Esophagus muscularis mucosa (tissue), 4 donors: ENCODE measurements at places on chromosomes 7 and 10. TPM values are rescaled to one million over a fixed set of nuclear protein-coding genes. Genes with fewer than 3 reads are reported as not detected.

DNA sequence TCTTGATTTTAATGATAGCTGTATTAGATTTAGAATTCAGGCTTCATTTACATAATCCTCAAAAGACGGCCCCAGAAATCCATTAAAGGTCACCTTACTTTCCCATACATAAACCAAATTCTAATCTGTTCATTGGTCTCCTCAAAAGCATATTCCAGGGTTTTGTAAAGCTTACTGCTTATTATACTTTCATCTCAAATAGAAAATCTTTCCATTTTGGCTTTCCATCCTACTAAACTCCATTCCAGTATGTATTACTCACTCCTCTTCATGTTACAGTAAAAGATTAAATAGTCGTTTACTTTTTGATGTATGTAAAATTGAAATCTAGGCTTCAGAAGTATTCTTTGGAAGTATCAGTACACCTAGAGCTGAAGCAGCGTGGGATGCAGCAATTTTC is 143.5 kb upstream of the LRRN3 start:
- no peak for DNase-seq
- H3K27ac ChIP-seq = no peak overlapping the region
- no peaks in the 10 kb centered on the region for H3K36me3 ChIP-seq
- H3K4me3 ChIP-seq = no peak overlapping the region
- H3K27me3 ChIP-seq = no peaks in the 10 kb centered on the region

DNA sequence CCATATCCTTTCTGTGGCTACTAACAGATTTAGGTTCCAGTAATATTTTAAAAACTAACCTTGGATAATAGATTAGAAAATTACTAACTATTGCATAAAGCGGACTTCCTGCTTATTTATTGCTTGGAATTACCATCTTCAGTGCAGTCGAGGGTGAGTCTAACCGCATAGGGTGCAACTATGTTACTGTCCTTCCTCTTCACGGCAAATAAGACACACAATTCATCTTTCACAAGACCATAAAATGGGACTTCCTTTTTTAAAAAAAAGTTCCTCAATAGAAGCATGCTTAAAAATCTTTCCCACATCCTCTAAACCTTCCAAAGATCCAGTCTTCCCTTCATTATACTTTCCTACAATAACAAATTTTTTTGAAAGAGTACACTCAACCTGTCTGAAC is 2.1 kb downstream of the SLC25A40 start:
- peaks cover 29% of the 10 kb centered on the region for H3K4me1 ChIP-seq
- DNase-seq = no peak
- no peaks in the 10 kb centered on the region for H3K27me3 ChIP-seq
- no peak overlapping the region for H3K4me3 ChIP-seq
- peaks cover 8% of the 10 kb centered on the region for H3K36me3 ChIP-seq

DNA sequence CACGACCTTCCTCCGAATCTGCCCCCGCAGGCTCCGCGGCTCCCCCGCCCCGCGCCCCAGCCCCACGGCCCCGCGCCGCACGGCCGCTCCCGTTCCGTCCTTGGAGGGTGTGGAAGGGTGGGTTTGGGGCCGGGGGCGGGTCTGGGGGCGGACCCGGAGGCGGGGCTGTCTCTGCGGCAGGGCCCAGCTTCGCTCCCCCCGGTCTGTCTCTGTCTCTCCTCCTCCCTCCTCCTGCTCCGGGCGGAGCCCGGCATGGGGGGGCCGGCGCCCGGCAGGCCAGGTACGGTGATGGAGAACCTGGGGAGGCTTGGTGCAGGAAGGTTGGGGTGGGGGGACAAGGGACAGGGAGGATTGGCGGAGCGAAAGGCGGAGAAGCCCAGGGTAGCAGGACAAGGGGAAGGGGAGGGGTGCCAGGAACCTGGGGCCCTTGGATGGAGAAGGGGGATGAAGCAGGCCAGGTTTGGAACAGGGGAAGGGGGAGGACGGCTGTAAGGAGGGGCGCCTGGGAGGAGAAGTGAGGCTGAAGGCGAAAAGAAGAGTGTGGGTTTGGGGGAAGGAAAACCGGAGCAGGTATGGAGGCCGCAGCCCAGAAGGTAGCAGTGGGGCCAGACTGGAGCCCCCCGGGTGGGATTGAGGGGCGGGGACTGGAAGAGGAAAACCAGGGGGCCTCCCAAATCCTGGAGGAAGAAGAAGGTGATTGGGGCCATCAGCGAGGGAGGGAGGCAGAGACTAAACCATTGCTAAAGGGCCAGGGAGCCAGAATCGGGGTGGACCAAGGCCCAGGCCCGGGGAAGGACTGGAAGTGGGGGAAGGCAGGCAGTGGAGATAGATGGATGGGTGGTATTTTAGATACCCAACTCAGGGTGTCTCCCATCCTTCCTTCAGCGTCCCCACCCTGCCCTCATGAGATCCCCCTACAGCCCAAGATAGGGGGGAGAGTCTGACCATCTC is at the start of gene NYAP1:
TSS of gene NYAP1 (plus strand) at position 206 of the 951 bp plus-strand sequence. CDS start 1,385 bp downstream, outside the sequence.
- no peak for DNase-seq
- peak within 1 kb of the TSS; percentile 72 for H3K4me3 ChIP-seq
- H3K27ac ChIP-seq = peak within 1 kb of the TSS; percentile 65
- H3K27me3 ChIP-seq = no peaks in the 10 kb centered on the region

DNA sequence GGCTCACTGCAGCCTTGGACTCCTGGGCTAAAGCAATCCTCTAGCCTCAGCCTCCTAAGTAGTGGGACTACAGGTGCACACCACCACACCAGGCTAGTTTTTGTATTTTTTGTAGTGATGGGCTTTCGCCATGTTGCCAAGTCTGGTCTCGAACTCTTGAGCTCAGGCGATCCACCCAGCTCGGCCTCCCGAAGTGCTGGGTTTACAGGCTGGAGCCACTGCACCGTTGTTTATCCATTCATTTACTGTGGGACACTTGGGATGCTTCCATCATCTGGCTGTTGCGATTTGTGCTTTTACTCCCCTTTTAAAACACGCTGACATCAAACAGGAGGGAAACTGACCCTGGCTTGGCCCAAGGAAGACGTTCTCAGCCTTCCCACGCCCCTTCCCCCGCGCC is 30.5 kb upstream of the SMARCD3 start:
- H3K27me3 ChIP-seq = no peaks in the 10 kb centered on the region
- peaks cover 24% of the 10 kb centered on the region for H3K4me1 ChIP-seq
- no peak overlapping the region for H3K27ac ChIP-seq
- DNase-seq = no peak

DNA sequence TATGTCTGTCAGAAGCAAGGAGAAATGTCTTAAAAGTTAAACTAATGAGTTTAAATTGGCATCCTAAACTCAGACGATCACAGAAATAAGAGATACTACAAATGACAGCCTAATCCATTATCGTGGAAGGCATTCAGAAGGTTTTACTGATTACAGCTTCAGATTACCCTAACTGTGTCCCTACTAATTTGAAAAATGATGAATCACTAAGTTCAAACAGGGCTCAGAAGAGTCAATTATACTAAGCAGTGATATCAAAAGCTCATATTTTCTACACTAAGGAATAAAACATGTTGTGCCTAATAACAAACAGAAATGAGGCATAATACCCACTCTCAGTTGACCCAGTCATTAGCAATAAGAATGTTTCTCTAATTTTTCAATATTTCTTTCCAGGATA is 152.0 kb upstream of the NRBF2 start:
- no peaks in the 10 kb centered on the region for H3K36me3 ChIP-seq
- no peaks in the 10 kb centered on the region for H3K27me3 ChIP-seq
- no peaks in the 10 kb centered on the region for H3K4me1 ChIP-seq
- no peak for DNase-seq
- no peak overlapping the region for H3K4me3 ChIP-seq

DNA sequence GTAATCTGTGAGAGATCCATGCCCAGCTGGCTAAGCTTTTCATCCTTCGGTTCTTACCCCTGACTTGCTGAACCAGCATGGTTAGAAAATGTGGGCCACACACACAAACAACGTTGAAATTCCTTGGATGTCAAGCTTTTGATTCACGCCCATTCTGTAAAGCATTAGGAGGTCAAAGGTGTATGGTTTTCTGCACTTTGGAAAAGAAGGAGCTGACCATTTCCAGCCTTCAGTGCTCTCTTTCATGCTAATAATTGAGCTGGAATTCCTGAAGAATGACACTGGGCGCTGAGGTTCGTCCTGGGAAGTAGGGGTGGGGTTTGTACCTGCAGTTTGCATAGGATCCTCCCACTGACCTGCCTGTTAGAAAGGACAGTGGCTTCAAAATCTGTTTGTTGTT is 23.1 kb downstream of the KLF6 start:
- peaks cover 31% of the 10 kb centered on the region for H3K4me1 ChIP-seq
- no peaks in the 10 kb centered on the region for H3K27me3 ChIP-seq

DNA sequence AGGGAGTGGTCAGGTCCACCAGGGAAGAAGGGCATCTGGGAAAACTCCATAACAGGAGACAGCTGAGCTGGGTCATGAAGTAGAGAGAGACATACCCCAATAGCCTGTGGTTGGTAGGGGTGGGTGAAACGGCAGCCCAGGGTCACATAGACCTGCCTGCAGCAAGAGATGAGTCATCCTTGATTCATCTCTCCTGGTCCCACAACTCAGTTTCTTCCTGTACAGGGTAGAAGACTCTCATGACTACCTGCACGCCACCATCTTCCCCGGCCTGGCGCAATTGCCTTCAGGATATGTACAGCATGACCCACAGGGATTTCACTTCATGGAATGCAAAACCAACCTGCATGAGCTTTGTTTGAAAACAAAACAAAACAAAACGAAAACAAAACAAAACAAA is 45.1 kb upstream of the ADAM12 start:
- no peaks in the 10 kb centered on the region for H3K27me3 ChIP-seq
- H3K4me3 ChIP-seq = no peak overlapping the region
- peak; percentile 70 for DNase-seq

IL6 gene
- total RNA-seq = 51.4 TPM

SLC35G1 gene
- total RNA-seq = 4.6 TPM
